ENCODE measurements at places on chromosomes 1 and 21.

DNA sequence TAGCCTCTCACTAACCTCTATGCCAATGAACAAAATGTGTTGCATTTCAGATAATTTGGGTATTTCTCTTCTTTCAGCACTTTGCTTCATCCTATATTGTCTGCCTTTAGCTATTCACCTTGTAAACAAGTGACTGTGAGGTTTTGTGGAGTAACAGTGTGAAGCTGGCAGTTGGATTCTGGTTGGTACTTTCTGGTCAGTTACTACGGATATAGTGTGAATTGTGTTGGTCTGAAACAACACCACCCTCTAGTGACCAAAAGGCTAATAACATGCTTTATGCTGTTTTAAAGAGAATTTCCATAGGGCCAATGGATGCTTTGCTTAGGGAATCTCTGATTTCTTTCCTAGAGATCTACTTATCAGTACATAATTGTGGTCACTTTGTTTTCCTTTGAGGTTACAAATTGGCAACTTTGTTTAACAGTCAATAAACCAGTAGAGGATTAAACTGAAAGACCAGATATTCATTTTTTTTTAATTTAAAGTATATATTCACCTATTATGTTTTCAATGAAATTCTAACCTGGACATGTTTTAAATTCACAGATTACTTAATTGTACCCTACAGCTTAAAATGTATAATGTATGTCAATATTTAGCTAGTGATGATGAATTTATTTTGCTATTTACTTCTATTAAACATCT, 2.5 kb upstream of the PTGER3 start:
- peak; percentile 21 for DNase-seq

DNA sequence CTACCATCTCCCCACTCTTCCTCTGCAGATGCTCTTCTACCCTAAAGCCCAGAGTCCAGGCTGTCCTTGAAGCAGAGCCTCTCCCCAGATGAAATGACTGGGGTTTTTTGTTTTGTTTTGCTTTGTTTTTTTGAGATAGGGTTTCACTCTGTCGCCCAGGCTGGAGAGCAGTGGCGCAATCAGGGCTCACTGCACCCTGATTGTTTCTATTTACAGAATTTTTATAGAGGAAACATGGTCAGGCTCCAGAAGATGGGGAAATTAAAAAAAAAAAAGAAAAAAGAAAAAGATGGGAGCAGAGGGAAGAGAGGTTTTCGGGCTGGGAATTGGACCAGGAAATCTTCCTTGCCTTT, 43.7 kb upstream of the ZNF281 start:
- DNase-seq, result no peak

- DNase-seq, result no peak
Measured at GRCh38 chr1:61447968-61448430, 276.9 kb downstream of the TM2D1 start.

- DNase-seq, result no peak
Measured at GRCh38 chr1:145796753-145797152, 27.1 kb downstream of the RNF115 start.

- DNase-seq, result no peak
Measured at GRCh38 chr1:200969726-200970561, 53.6 kb downstream of the KIF21B start.

- DNase-seq, result no peak
Measured at GRCh38 chr1:3948344-3948743, 48.3 kb upstream of the C1orf174 start.

GRCh38 chr21:41801321-41802197, 34.7 kb upstream of the RIPK4 start:
- DNase-seq, result no peak

GRCh38 chr1:230957580-230957989, 21.1 kb downstream of the TTC13 start:
- DNase-seq, result no peak

DNA sequence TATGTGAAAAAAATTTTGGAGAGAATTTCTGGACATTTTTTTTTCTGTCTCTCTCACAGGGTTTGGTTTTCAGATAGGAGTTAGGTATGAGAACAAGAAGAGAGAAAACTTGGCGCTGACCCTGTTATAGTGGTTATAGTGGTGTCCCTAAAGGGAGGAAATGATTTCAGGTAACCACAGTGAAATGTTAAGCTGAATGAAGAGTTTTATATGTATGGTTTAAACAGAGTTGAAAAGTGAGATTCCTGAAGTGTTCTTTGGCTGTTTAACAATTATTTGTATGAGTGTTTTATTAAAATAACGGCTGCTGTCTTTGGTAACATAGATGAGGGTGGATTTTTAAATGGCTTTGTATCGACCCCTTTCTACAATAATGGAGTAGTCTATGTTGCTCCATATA, 6.3 kb downstream of the RBM15 start:
- DNase-seq, result no peak

DNA sequence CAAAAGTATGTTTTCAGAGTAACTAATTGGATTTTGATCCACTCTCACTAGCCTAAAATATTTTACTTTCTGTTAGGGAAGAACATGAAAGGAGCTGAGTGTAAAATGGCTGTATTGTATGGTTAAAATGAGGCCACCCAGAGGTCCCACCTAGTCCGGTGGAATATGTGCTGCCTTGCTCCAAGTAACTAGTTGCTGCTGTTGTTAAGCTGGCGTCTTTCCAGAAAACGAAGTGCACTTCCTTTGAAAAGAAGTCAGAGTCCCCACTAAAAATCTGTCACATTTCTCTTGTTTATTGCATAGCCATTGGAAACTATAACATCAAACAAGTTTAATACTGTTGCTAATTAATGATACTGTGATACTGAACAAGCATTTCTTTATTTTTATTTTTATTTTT, 3.2 kb downstream of the SLC25A33 start:
- DNase-seq, result no peak

All from NCI-H1048 (cell line).